Fibroblast of skin of abdomen (primary cell): ENCODE measurements at places on chromosomes 12 and 14.

- no peak for DNase-seq
Measured at GRCh38 chr12:131313635-131314034, 359.9 kb downstream of the ADGRD1 start.

DNA sequence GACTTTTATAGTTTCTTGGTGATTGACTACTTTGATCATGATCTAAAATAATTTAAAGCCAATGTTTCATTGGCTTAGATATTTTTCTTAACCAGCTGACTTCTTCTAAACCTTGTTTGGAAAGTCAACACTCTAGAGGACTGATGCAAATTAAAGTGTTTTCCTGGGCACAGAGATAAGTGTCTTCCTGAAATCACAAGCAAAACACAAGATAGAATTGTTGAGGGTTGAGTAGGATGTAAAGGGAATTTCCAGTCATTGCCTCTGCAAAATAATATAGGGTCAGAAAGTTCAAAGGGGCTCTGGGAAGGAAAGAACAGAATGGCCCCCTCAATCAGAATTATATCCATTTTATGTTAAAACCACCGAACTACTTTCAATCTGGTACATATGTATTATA lies 156.3 kb upstream of the LRIG3 start:
- DNase-seq = no peak

DNA sequence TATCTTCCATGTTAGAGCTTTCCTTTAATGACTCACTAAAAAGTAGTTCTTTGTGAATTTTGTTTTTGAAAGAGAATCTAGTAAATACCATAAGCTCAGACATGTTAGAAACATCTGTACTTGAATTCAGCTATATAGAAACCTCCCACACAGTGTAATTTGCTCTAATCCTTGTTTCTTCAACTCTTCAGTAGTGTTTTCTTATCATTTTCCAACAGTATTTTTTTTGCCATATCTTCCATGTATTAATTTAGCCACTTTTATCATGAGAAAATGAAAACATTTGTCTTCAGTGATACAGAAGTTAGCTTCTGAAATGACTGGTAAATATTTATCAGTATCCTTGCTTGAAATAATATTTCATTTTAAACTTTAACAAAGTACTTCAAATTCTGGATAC lies 73.6 kb downstream of the ARID2 start:
- no peak for DNase-seq

DNA sequence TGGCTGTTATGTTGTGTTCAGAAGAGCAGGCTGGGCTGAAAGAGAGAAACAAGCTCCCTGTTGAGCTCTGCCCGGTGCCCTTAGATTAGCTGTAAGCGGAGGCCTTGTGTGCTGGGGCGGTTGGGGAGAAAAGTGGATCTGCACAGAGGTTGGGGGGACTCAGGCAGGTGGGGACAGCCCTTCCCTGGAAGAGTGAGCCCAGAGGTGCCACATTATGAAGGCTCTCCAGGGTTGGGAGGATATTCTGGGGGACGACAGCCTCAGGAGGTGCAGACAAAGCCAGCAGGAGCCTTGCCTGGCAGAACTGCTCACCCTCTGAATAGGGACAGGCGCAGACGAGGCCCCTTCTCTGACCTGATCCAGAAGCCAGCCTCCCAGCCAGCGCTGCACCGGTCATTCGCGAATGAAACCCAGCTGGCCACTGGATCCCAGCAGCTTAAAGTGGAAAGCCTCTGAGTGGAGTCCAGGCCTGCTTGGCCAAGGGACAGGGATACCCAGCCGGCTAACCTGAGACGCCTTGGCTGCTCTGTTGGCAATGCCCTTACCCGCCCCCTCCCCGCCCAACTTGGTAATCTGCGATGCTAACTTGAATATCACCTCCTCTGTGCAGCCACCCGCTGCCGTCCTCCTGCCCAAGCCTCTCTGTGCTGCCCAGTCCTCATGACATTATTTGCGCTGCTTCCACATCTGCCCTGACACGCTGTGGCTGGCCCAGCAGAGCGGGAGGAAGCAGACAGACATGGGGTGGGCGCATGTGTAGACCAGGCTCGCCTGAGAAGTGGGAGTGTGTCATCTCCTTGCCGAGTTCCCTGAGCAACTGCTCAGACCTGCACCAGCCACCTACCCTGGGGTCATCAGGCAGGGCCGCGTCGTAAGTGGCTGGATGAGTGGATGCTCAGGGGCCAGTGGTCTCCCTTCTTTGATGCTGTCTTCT lies 5.6 kb downstream of the HIP1R start:
- DNase-seq = peak; percentile 19

DNA sequence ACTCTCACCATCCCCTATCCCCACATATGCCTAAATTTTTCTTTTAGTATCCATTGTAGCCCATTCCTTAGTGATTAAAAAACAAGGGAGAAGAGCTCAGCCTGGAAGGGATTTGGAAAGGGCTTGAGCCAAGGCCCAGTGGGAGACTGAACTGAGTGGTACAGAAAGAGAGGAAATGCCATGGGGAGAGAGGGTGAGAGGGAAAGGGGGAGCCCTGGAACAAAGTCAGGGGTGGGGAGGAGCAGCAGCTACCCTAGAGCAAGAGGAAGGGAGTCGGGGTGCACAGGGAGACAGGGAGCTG lies 2.6 kb upstream of the ATN1 start:
- no peak for DNase-seq

DNA sequence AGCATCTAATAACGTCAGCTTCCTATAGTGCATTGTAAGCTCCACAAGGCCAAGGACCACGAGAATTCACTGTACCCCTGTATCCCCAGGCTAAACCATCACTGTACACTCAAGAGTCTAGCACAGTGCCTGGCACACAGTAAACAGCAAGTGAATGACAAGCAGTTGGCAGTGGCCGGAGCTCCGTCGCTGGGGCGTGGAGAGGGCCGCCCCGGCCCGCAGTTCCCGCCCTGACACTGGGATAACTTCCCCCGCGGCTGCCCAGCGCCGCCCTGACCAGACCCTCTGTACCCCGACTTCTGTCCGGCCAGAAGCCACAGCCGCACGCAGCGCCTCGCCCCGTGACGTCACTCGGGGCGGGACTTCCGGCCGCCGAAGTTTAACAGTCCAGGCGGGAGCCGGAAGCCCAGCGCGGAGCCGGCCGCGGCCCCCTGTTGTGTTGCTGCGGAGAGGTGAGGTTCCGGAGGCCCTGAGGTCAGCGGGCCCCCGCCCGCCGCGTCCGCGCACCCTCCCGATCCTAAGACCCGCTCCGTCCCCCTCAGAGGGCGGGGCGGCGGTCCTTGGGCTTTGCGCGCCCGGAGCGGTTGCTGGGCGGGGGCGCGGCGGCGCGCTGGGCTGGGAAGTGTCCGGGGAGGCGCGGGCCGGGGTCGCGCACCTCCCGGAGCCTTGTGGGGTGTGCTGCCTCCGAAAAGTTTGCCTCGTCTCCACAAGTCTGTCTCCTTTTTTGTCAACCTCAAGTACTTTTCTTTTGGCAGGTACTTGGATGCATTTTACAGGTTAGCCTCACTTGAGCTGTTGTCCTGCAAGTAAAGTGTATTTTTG lies at the start of gene NEDD1:
Gene NEDD1 (plus strand): TSS at position 409 of the 822 bp plus-strand sequence. CDS start 2,503 bp downstream, outside the sequence.
- peak; percentile 74 for DNase-seq

- no peak for DNase-seq
Measured at GRCh38 chr12:124036171-124036598, 63.2 kb downstream of the ZNF664 start.

- peak; percentile 67 for DNase-seq
Measured at GRCh38 chr12:64036414-64036813, 185.7 kb downstream of the KICS2 start.

DNA sequence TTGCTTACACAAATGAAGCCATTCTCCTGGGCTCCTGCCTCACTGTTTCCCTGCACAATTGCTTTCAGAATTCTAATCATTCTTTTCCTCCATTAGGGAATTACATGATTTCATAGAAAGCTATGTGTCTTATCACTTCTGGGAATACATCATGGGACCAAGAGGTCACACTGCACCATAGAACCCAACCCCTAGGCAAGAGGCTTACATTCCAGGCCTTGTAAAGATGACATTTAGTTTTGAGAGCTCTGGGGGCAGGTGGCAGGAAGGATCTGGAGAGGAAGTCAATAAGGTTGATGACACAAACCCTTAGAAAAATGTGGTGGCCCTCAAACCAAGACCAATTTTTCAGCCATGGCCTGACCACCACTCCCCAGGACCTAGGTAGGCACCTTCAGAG lies 57.1 kb downstream of the NUAK1 start:
- DNase-seq = peak; percentile 57

DNA sequence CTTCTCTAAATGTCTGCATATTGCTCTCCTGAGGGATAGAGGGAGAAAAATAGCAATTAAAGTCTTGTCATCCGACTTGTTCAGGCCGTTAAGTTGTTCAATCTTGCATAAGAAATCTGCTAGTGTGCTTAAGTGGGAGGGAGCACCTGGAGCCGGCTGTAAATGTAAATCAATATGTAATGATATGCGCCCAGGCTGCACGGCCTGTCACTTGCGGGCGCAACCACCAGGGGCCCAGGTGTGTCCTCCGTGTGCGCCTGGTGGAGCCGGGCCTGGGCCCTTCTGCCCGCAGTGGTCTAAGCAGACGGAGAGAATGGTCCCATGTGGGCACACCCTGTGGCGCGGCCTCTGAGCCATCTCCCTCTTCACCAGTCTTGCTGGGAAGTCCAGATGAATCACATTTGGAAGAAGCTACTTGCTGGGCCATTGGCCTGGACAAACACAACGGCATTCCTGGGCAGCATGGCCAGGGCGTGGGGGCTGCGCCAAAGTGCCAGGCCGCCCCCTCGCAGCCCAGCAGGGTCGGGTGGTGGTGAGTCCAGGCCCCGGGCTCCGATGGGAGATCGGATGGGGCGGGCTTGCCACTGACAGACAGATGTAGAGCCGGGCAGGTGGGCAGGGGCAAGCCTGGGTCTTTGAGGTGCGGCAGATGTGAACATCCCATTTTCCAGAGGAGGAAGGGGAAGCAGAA lies 193.3 kb upstream of the C14orf180 start:
- DNase-seq = no peak

DNA sequence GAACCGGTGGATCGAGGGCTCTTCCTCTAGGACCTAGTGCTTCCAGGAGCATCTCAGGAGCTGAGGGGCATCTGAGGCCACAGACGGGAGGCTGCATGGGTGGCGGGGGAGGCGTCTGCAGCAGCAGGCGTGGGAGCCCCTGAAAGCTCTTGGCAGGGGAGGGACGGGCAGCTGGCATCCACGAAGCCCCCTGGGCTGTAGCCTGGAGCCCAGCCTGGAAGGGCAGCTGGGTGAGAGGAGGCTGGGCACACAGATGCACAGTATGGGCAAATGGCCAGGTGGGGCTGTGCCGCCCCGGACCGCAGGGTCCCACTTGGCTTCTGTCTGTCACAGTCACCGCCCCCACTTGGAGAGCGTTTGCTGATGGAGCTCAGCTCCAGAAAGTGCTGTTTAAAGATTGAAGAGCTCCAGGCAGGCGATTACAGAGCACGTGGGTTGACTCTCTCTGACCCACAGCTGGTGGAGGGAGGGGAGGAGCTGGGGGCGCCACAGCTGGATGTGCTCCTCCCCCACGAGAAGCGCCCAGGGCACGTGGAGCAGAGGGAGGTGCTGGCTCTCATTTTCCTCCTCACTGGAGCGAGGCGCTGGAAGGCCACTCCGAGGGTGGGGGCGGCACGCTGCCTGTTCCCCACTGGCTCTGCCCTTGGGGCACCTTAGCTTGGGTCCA lies 155.0 kb upstream of the C14orf180 start:
- DNase-seq = no peak

DNA sequence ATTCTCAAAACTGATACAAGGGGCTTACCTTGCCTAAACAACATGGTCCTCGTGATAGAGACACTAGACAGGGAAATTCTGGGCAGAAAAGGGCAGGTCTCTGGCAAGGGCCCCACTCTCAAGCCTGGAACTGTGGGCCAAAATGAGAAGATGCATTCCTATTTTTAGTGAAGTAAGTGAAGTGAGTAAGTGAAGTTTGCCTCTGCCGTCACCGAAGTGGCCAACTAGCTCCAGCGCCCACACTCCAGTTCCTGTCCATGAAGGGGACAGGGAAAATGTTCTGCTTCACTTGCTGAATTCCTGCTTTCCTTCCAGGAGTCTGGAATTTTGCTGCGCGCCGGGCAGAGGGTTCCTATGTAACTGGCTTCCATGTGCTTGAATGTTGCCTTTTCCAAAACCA lies 1035.6 kb upstream of the TMEM132C start:
- DNase-seq = no peak

GRCh38 chr14:93231129-93231979 lies 24.3 kb downstream of the UBR7 start:
- peak; percentile 35 for DNase-seq

DNA sequence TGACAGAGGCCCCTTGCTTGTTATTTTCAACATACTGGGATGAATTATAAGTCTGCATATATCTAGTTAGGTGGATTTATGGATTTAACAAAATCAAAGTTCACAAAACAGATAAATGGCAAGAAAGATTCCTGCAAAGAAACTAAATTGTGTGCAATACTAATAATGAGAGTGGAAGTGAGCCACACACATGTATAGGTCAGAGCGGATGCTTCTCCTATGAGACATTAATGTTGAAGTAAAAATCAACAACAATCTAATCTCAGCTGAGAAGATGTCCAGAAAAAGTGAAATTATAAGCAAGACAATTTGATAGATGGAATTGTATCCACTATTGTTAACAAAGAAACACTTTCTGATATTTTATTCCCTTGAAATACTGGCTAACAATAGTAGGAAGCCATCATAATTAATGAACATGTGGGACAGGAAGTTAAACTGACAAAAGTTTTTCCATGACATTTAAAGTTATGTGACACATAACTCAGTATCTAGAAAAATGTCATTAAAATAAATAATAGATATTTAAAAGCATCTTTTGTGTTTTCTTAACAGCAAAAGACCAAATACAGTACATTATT lies 39.7 kb downstream of the RAD51B start:
- no peak for DNase-seq

- DNase-seq = no peak
Measured at GRCh38 chr12:111166779-111167540, 201.9 kb downstream of the PHETA1 start.

GRCh38 chr14:50647753-50648152 lies 20.4 kb downstream of the SAV1 start:
- DNase-seq = no peak

- no peak for DNase-seq
Measured at GRCh38 chr12:42793166-42793565, 203.6 kb upstream of the PRICKLE1 start.

DNA sequence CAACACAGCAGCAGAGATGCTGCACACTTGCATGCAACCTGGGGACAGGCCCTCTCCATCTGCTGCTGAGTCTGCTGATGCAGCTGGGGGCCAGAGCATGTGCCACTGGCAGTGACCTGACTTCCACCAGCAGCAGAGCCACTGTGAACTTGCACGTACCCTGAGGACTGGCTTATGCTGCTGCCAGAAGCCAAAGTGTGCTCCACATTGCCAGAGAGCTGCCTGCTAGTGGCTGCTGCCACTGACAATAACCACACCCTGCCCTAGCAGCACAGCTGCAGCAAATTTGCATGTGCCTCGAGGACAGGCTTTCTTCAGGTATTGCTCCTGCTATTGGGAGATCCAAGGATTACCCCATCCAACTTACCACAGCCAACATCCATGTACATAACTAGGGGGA lies 4.5 kb upstream of the PRR4 start:
- no peak for DNase-seq

- DNase-seq = no peak
Measured at GRCh38 chr14:105477660-105478397, 3.2 kb downstream of the CRIP2 start.

DNA sequence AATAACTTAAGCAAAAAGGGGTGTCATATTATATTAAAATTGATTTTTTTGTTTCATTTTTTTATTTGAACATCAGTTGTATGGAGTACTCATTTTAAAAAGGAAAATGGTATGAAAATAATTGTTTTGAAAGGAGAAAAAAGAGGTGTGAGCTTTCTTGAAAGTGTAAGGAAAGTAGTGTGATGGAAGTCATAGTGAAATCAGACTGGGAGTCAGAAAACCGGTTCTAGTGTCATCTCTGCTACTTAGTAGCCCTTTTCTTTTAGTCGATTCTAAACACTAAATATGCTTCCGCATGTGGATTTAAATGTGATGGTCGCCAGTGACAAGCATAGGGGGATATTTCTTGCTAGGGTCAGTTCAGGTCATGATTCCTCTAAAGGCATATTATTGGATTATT lies 1.8 kb upstream of the DYRK2 start:
- DNase-seq = no peak
